ENCODE measurements at places on chromosomes 1 and 21.

GRCh38 chr1:102191723-102192122 lies 195.0 kb upstream of the OLFM3 start:
- DNase-seq: peak; percentile 12

GRCh38 chr1:224733027-224733911 lies 117.2 kb downstream of the CNIH3 start:
- DNase-seq: no peak

- no peak for DNase-seq
These were observed 536.6 kb upstream of the USP24 start for GRCh38 chr1:55751776-55752175.

DNA sequence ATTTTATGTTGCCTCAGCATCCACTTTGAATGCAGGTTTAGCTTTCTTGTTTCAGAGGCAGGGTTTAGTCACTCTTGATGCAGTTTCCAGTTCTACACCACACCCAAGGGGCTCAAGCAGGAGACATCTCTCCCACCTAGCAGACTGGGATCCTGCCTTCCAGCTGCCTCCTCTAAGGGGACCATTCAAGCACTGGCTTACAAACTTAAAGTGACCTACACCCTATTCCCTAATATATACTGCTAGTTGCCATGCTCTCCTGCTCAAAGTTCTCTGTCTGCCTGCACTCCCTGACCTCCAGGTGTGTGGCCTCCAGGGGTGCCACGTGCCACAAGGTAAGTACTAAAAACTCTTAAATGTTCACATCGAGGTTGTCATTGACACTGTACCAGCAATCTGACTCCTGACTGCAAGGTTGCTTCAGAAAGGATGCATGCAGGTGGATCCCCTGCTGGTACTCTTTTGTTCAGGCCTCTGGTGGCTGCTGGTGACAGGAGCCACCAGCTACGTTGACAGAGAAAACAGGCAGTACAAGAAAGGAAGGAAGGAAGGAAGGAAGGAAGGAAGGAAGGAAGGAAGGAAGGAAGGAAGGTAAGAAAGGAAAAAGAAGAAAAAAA lies 185.9 kb downstream of the COQ8A start:
- DNase-seq: no peak

DNA sequence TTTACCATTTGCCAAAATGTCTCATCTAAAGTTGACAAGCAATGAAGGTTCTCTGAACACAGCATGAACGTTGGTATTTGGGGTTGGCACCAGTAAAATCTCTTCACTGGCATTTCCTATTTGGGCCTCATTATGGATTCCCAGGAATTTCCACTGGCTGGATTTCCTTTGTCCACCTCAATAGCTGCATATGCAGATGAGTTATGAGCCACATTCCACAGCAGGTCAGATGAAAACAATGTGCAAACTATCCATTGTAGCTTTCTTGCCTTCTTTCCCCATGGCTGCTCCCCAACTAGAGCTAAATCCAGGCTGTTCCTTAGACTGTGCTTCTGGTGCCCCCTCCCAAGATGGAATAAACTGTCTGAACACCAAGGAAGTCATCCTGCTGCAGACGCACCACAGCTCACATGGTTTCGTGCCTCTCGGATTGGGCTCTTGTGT lies 168.1 kb upstream of the FGGY start:
- peak; percentile 91 for DNase-seq

- DNase-seq: peak; percentile 21
These were observed 23.8 kb upstream of the KCNA10 start for GRCh38 chr1:110542725-110543124.

GRCh38 chr21:38903690-38904139 lies 98.0 kb downstream of the ETS2 start:
- DNase-seq: no peak

DNA sequence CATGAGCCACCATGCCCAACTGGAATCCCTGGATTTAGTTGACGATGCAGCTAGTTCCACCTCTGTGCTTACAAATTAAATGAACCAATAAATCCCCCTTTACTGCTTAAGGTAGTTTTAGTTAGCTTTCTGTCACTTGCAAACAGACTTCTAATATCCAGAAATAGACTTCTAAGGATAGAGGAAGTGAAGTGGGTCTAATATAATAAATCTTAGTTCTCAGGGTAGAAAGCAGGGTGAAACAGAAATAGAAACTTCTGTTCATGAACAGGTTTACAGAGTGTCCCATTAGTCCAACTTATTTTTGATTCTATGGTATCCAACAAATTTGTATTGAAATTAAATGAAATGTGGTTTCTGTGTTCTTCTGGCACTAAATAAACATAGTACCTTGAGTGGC lies 20.1 kb downstream of the BCAS2 start:
- DNase-seq: no peak

DNA sequence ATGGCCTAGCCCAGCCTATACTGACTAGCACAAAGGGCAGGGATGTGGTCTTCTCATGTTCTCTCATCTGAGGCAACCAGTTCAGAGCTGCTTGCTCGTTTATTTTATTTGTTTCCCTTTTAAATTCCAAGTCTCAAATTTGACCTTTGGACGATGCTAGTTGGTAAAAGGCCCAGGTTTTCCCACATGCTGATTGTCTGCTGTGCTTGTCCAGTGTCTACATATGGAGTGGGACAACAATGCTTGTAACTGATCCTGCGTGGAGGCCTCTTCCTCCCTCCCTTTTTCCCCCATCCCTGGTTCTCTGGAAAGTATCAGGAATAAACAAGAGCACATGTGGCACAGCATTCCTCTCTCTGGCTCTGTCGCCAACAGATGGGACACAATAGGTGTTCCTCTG lies 34.0 kb upstream of the BEND5 start:
- no peak for DNase-seq

DNA sequence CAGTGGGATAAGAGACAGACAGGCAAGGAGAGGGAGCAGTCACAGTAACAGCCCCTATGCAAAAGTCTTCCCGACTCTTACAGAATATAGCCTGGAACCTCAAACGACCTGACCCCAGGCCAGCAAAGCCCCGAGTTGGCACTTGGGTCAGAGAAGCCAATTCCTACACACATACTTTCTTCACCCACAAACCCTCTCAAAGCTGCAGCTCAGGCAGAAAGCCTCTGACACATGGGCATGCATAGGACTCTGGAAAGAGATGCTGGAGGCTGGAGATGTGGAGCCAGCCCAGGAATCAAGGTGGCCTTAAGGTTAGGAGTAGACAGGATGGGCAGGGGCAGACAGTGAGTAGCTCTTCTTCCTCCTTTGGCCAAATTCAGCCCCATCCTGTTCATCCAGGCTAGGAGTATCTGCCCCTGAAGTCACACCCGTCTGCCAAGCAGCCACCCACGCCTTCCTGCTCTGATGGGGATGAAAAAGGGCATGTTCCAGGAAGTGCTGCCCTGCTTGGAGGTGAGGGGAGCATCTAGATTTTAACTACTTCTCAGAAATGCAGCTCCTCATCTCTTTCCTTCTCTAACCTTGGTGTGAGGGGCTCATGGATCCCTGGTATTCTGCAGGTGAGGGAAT lies 7.8 kb downstream of the SLC41A1 start:
- no peak for DNase-seq

GRCh38 chr21:35138665-35139381 lies 89.7 kb upstream of the RUNX1 start:
- no peak for DNase-seq

- no peak for DNase-seq
These were observed 89.5 kb downstream of the OLFM3 start for GRCh38 chr1:101907264-101907663.

- DNase-seq: no peak
These were observed 34.1 kb downstream of the ACOT7 start for GRCh38 chr1:6359216-6360116.

DNA sequence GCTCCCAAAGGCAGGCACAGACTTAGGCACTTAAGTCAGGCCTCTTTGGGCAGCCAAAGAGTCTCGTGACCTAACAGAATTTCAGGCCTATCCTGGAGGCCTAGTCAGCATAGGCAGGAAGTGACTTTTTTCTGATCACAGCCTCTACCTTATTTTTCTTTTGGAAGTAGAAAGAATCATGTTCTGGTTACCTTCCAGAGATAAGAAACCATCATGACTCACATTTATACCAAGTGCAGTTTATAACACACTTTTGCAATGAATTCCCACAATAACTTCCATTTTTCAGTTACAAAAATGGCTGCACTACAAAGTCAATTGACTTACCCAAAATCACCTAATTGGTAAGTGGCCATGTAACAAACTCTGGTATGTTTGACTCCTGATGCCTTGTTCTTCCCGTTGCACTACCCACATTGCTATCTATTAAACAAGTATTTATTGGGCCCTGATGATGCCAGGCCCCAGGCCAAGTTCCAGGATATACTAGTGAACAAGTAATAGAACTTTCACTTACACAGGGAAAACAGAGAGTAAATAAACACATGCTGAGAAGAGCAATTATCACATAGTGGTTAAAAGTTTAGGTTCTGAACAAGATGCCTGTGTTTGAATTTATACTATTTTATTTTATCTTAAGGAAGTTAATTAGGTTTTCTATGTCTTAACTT lies 74.3 kb downstream of the SH3GLB1 start:
- no peak for DNase-seq

DNA sequence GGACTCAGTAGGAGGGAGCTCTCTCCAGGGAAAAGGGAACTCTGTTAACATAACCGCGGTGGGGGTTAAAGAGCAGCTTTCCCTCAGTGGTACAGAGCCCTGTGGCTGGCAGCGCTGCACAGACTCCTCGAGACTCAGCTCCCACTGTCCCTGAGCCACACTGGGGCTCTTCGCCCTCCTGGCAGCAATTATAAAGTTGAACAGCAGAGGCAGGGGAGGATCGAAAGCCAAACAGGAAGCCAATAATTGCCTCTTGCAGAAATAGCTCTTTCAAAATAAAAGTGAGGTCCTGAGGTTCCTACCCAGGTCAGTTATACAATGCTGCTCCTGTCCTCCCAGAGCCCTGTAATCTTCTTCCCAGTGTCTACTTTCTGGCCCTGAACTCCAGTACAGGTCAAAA lies 77.0 kb downstream of the FAM78B start:
- DNase-seq: peak; percentile 30

GRCh38 chr1:54815086-54815876 lies 14.2 kb upstream of the TTC22 start:
- no peak for DNase-seq

GRCh38 chr1:197776351-197777105 lies 1.2 kb upstream of the DENND1B start:
- DNase-seq: peak; percentile 31

- DNase-seq: no peak
These were observed 6.7 kb upstream of the FNDC5 start for GRCh38 chr1:32877211-32878110.

GRCh38 chr1:42962641-42963377 lies 4.1 kb upstream of the SLC2A1 start:
- DNase-seq: no peak

DNA sequence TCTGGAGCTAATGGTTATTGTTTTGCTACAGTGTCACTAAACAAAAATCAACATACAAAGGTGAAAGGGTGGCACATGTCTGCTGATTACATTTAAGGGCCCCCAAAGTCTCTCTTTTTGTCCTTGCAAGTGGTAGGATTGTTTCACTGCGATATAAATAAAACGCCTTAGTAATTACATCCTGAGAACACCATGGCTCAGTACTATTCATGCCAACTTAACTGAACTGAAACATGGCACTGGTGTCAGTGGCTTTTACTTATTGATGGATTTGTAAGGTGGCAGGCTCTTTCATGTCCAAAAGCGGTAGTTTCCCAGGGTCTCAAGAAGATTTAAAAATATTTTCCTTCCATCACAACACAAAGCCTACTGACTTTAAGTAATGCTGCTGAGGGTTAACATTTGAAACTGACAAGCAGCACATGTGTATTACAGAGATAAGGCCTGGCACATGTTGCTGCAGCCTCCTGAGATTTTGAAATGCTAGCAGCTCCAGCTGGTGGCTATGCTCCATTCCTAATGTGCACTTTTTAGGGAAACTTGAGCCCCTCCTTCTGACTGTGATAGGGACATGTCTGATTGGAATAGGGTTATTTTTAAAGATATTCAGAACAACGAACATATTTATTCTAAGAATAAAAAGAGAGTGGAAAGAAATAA lies 86.8 kb downstream of the ATP1B1 start:
- DNase-seq: no peak

- DNase-seq: no peak
These were observed 43.5 kb downstream of the PLA2G4A start for GRCh38 chr1:186872291-186872690.

GRCh38 chr1:220278991-220279390 lies 6.7 kb upstream of the RAB3GAP2 start:
- DNase-seq: no peak

GRCh38 chr1:178024504-178024903 lies 54.6 kb upstream of the SEC16B start:
- DNase-seq: no peak

GRCh38 chr21:33847588-33848248 lies 67.9 kb downstream of the ATP5PO start:
- DNase-seq: no peak

- peak; percentile 10 for DNase-seq
These were observed 251.8 kb downstream of the CRB1 start for GRCh38 chr1:197519741-197520334.

- no peak for DNase-seq
These were observed 181.0 kb downstream of the DHRS3 start for GRCh38 chr1:12436817-12437599.

DNA sequence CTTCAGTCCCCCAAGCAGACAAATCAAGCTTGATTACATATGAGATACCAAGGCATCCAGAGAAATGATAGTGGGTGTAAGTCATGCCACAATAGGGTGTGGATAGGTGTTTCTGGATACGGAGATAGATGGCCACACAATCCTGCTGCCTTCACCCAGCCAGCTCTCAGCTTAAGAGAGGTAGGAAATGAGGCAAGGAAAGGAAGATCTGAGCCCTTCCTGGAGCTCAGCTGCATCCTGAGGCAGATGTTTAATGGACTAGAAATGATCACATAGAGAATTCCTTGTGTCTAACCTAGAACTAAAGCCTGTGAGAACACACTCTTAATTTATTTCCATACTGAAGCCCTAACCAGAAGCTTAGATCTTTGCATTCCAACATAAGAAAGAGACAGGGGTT lies 210.3 kb downstream of the ST6GALNAC3 start:
- peak; percentile 16 for DNase-seq

Data from kidney capillary endothelial cell (primary cell).